ENCODE measurements at places on chromosomes 3 and 15. TPM values are rescaled to one million over a fixed set of nuclear protein-coding genes. Genes with fewer than 3 reads are reported as not detected.
A peak's percentile ranks its signal among the peaks of the same experiment; 100 is the strongest.

- no peak for DNase-seq
These were observed 100.0 kb upstream of the PPP2R3A start for GRCh38 chr3:135865553-135865952.

DNA sequence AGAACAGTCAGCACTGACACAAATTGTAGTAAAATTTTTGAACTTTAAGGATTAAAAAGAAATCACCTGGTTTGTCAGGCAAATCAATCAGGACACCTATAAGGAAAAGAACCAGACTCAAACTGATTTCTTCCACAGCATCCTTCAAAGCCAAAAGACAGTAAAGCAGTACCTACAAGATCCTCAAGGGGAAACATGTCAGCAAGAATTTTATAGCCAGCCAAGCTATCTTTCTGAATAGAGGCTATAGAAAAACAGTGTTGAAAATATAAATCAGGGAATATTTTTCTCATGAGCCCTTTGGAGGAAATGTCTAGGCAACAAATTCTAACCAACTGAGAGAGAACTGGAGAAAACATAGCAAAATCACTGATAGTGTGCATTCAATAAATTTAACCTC lies 301.4 kb upstream of the UBE2E2 start:
- DNase-seq: no peak

DNA sequence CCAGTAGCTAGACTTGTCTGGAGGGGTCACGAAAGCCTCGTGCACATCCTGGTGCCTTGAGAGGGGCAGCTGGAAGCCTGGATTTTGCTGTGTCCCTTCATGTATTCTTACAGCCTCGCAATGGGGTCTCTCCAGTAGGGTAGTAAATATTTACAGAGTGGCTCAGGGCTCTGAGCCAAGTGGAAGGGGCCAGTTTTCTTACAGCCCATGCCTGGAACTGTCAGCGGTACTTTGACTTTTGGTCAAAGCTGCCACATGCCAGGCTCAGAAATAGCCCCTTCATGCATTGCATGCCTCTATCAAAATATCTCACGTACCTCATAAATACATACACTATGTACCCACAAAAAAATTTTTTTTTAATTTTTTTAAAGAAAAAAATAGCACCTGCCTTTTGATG lies 119.2 kb downstream of the OSBPL10 start:
- no peak for DNase-seq

- DNase-seq: no peak
These were observed 2.5 kb upstream of the PLCB2 start for GRCh38 chr15:40310001-40310959.

- DNase-seq: peak; percentile 92
These were observed 5.2 kb downstream of the ANXA2 start for GRCh38 chr15:60392601-60392985.

GRCh38 chr3:114804099-114804498 lies 343.0 kb downstream of the ZBTB20 start:
- no peak for DNase-seq

GRCh38 chr3:67640023-67640660 lies 14.3 kb downstream of the SUCLG2 start:
- peak; percentile 50 for DNase-seq

DNA sequence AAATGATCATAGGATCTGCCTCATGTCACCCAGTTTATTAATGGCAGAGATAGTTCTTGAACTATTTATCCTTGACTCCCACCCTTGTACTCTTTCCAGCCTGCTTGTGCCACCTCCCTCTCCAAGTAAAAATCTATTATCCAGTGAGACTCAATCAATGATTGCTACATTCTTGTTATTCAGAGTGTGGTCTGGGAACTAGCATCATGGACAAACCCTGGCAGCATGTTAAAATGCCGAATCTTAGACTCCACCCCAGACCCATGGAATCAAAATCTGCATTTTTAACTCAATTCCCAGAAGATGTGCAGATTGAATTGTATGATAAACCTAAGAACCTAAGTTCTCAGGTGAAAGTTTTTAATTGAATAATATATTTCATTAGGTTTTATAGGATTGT lies 34.7 kb upstream of the PYDC2 start:
- DNase-seq: no peak

- peak; percentile 80 for DNase-seq
These were observed at the start of gene ARL8B for GRCh38 chr3:5122030-5122740. Gene ARL8B, plus strand, starts transcription at chr3:5122292. Its CDS starts 174 bp downstream, at chr3:5122466.

GRCh38 chr15:96737408-96737807 lies 406.9 kb downstream of the NR2F2 start:
- no peak for DNase-seq

GRCh38 chr15:93809516-93809915 lies 421.8 kb upstream of the MCTP2 start:
- DNase-seq: no peak

Gene FAM174B
- 1.6 TPM for total RNA-seq

Gene GHRL
- total RNA-seq: not detected

Gene OR5K2
- not detected for total RNA-seq

Gene DIS3L
- 11.4 TPM for total RNA-seq

Gene SPESP1
- total RNA-seq: 0.34 TPM

Data from HFFc6 (cell line).